ENCODE measurements at places on chromosomes 1 and 21. TPM values are rescaled to one million over a fixed set of nuclear protein-coding genes. Genes with fewer than 3 reads are reported as not detected.
A peak's percentile ranks its signal among the peaks of the same experiment; 100 is the strongest.

Gene PDIK1L
- polyA plus RNA-seq: 4.6 TPM

Gene ZNF648
- polyA plus RNA-seq: not detected

GRCh38 chr1:65108025-65108642 lies 39.9 kb upstream of the AK4 start:
- no peak for DNase-seq

- DNase-seq: no peak
Observed at GRCh38 chr1:199551967-199552565, 475.4 kb upstream of the NR5A2 start.

Gene OR2T35
- polyA plus RNA-seq: not detected

- no peak for DNase-seq
Observed at GRCh38 chr1:117638141-117638540, 32.3 kb downstream of the TENT5C start.

Gene IRF6
- 51.1 TPM for polyA plus RNA-seq

- no peak for DNase-seq
Observed at GRCh38 chr1:57831624-57832023, 407.8 kb upstream of the DAB1 start.

- DNase-seq: no peak
Observed at GRCh38 chr1:78471890-78472620, 18.7 kb upstream of the PTGFR start.

DNA sequence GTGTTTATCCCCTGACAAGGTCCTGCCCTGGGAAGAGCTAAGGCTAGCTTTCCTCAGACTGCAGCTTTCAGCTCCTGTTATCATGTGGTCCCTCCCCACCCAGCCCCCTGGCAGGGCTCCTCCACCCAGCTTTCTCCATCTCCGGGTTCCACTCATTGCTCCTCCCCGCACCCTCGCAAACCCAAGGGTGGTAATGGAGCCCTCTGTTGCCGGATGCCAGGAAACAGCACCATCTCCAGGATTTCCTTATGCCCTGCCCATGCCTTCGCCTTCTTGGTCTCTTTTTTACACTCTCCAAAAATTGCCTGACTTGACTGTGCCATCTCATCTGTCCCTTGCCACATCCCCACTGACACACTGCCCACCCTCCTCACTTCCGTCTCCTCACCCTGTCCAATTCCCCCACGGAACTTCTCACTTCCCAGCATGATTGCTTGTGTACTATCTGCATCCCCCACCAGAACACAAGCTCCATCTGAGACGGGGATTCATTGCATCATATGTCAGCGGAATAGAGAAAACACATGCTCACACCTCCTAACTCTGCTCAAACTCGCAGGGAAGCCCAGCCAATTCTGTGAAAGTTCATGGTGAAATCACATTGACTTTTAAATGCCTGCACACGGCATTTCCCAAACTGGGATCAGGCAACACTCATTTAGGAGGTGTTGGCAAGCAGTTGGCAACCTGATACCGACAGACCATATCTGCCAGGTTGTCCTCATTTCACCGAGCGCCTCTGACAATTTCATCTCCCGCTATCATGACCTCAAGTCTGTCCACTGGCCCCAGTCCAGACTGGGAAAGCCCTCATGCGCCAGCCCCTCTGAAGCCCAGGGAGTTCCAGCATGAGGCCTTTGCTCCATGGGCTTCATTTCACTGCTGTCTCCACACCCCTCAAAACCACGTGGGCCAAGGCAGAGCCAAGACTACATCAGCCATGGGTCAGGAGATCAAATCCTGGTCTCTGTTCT lies 201.1 kb downstream of the MATN1 start:
- DNase-seq: peak; percentile 77

- no peak for DNase-seq
Observed at GRCh38 chr1:76782809-76783208, 84.5 kb upstream of the ST6GALNAC5 start.

Gene CCDC17
- 2.3 TPM for polyA plus RNA-seq

Gene GLIS1
- 0.32 TPM for polyA plus RNA-seq

GRCh38 chr1:117416546-117417125 lies 49.4 kb downstream of the MAN1A2 start:
- DNase-seq: no peak

Gene RGS13
- 2.6 TPM for polyA plus RNA-seq

- peak; percentile 99 for DNase-seq
Observed at GRCh38 chr1:31701091-31701736, 2.6 kb downstream of the COL16A1 start.

Gene DNAJC28
- 3.7 TPM for polyA plus RNA-seq

DNA sequence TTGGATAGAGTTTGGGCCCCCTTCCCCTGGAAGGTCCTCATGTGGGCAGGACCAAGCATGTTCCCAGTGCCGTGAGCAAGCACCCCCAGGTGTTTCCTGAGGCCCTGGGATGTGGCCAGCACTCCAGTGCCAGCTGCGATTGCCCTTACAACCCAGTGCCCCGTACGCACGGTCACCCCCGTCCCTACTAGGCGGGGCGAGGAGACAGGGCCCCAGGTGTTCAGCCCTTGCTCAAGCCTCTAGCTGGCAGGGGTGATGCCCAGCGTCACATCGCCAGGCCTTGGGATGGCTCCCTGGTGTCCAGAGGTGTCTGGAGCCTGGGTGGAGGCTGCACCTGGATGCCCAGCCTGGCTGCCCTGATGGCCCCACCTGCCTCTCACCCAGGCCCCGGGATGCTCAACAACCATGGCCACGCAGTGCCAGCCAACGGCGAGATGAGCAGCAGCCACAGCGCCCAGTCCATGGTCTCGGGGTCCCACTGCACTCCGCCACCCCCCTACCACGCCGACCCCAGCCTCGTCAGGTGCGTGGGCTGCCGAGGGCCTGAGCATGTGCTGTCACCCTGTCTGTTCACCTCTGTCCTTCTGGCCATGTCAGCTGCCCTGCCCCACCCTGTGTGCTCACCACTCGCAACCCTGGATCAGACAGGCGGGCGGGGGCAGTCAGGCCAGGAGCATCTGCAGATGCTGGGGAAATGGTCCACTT lies 21.6 kb upstream of the CCDC27 start:
- DNase-seq: no peak

Gene SPATA46
- polyA plus RNA-seq: not detected

Gene S100B
- 23.7 TPM for polyA plus RNA-seq

DNA sequence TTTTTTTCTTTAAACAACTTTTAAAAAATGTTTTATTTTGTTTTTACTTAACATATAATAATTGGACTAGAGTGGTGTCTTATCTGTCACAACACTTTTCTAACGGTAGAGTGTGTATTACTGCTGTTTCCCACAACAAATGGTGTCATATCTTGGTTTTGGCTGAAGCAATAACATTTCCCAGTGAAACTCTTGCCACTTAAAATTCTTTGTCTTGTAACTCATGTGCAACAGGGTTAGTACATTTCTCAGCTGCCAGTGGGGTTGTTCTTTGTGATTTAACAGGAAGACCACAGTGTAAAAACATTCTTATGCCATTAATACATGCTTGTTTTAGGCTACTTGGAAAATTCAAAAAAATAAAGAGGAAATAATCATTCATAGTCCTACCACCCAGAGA lies 43.5 kb downstream of the ALPL start:
- DNase-seq: no peak

DNA sequence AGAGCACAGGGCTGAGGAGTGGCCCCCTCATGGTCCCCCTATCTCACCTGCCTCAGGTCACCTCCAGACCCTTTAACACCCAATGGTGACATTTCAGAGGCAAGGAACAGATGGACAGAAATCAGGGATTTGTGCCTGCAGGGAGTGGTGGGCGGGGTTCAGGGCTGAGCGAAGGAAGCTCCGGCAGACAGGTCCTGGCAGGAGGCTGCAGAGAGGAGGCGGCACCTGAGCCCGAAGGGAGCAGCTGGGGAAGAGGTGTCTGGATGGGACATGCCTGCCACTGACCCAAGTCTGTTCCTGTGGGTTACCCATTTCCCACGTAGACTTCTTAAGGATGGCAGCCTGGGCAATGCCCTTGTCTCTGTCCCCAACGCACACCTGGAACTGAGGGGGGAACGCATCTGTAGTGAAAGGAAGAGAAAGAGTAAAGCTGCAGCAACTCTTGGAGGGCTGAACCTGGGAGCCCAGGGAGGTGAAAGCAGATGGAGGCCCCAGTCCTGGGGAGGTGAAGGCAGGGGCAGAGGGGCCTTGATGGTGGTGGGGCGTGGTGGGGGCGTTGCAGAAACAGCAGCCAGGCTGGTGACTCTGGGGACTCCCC lies 61.6 kb upstream of the ADARB1 start:
- DNase-seq: no peak

GRCh38 chr1:205240118-205240517 lies 12.4 kb downstream of the TMCC2 start:
- DNase-seq: no peak

Measured in sigmoid colon (tissue), 7 donors.